ENCODE measurements at places on chromosomes 16 and 17.

DNA sequence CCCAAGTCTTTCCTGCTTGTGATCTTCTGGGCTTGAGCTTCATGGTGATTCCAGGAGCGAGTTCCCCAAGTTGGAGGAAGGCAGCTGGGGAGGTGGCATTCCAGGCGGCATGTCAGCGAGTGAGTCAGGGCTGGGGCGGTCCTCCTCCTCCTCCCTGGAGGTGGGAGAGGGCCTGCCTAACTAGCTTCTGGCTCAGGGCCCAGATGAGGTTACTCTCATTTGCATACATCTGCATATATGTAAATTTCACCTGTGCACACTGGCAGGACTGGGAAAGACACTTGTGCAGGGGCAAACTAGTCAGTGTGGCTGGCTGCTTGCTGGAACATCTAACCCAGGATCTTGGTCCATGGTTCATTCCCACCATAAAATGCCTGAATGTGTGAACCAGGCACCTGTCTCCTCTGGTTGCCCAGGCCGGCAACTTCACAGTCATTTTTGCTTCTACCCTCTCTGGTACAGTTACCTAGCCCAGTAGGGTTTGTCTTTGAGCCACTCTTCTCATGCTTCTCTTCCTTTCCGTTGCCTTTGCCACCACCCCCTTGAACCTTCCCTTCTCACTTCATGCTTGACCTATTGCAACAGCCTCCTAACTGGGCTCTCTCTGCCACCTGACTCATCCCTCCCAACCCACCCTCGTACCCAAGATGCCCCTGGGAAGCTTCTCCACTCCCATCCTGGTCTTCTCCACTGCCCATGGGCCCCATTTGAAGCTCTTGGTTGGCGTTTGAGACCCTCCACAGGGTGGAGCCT is 9.6 kb upstream of the DLX4 start:
- no peak for DNase-seq

- peak; percentile 90 for DNase-seq
Observed at GRCh38 chr16:67666559-67667452, at the start of the genes C16orf86 and ENKD1. TSS of gene C16orf86 (plus strand) at chr16:67666814. CDS start at chr16:67666971, 157 bp downstream. TSS of gene ENKD1 (minus strand) at chr16:67666750. CDS start at chr16:67666442, 308 bp downstream.

DNA sequence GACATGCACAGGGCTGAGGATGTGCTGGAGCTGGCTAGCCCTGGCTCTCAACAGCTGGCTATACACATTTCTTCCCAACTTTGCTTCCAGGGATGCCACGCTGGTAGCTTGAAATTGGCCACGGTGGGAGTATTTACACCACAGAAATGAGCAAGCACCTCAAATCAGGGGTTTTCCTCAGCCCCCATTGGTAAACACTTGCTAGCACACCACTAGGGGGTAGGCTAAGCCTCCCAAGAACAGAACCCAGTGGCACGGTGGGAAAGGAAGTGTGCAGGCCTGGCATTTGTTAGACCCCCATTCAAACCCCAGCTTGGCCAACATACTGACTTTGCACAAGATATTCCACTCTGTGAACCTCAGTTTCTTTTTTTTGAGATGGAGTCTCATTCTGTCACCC is 12.9 kb downstream of the DRC3 start:
- DNase-seq, result no peak

GRCh38 chr17:50297407-50297865 is 23.2 kb downstream of the TMEM92 start:
- DNase-seq, result peak; percentile 91

- no peak for DNase-seq
Observed at GRCh38 chr16:79593074-79593531, 7.4 kb downstream of the MAF start.

DNA sequence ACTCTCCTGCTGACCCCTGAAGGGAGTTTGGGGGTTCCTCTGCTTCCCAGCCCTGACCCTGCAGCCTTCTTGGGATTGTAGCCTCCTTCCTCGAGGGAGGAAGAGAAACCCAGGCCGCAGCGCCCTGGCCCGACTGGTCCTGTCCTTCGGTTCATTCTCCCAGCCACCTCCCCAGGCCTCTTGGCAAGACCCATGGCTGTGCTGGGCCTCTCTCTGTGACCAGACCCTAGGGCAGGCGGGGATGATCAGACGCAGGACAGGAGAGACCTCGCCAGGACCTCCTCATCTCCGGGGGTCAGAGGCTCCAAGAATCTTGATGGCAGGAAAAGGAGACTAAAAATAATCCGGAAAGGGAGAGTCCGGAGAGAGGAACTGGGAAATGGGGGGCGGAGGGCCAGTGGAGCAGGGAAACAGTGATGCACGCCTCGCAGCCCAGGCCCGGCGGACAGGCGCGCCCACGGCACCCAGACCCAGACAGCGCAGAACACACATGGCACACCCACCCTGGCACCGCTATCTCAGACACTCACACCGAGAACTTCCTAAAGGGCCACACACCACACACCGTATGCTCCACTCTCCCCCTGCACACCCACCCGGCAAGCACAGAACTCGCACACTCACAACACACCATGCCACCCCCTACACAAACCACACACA is 1.2 kb downstream of the ARHGEF15 start:
- no peak for DNase-seq

DNA sequence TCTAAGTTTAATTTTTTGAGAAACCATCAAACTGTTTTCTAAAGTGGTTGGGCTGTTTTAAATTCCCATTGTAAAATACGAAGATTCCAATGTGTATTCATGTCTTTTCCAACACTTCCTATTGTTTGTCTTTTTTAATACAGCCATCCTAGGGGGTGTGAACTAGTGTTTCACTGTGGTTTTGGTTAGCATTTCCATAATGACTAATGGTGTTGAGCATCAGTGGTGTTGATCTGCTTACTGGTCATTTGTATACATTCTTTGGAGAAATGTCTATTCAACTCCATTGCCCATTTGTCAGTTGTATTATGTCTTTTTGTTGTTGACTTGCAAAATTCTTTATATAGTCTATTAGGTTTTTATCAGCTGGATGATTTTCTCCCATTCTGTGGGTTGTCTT is 239.2 kb upstream of the AXIN2 start:
- DNase-seq, result no peak

GRCh38 chr17:39393736-39394135 is 7.7 kb downstream of the FBXL20 start:
- no peak for DNase-seq

DNA sequence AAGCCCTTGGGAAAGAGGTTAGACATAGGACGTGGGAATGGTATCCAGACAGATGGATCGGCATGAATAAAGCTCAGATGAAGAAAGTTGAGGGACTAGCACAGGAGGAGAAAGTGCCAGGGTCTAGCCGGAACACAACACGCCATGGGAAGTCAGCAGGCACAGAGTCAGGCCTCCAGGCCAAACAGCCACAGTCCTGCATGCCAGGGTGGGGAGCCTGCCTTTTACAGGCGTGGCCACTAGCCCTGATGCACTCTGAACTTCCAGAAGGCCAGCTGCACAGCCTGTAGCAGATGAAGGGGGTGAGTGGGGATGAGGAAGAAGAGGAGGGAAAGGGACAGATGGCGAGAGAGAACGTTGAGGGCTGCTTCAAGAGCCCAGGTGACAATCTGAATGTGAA is 5.2 kb downstream of the B9D1 start:
- no peak for DNase-seq

DNA sequence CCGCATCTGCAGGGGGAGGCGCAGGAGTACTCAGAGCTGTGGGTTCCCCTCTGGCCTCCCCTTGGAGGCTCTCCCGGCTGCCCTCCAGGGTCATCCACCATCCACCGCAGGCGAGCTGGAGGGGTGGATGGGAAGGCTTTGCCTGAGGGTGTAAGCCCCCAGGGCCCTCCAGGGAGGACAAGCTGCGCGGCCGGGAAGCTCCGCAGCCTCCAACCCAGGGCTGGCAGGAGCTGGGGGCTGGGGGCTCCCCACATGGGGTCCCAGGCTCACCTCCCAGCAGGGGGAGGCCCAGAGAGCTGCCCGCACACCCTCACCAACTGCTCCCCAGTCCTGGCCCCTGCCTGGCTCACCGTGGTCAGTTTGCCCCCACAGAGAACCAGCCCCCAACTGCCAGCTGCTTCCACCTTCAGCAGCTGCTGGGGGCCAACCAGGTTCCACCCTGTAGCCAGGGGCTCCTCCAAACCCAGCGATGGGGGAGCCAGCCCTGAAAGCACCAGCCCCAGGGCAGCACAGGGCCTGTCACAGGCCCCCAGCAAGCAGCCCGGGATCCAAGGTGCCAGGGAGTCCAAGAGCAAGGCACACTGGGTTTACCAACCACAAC is 19.8 kb upstream of the CHMP6 start:
- DNase-seq, result no peak

GRCh38 chr17:75573540-75573957 is 14.1 kb upstream of the MYO15B start:
- DNase-seq, result no peak

- no peak for DNase-seq
Observed at GRCh38 chr17:43732958-43733357, 25.6 kb downstream of the SOST start.

Data from activated CD8-positive, alpha-beta memory T cell treated with anti-CD3 and anti-CD28 coated beads, Interleukin-2, amount 50 U/mL, for 48 hours (primary cell).